Hematopoietic multipotent progenitor cell (in vitro differentiated cells): ENCODE measurements at places on chromosomes 1 and 21. TPM values are rescaled to one million over a fixed set of nuclear protein-coding genes. Genes with fewer than 3 reads are reported as not detected.

GRCh38 chr21:41802684-41803083, 35.8 kb upstream of the RIPK4 start:
- DNase-seq, result no peak

DNA sequence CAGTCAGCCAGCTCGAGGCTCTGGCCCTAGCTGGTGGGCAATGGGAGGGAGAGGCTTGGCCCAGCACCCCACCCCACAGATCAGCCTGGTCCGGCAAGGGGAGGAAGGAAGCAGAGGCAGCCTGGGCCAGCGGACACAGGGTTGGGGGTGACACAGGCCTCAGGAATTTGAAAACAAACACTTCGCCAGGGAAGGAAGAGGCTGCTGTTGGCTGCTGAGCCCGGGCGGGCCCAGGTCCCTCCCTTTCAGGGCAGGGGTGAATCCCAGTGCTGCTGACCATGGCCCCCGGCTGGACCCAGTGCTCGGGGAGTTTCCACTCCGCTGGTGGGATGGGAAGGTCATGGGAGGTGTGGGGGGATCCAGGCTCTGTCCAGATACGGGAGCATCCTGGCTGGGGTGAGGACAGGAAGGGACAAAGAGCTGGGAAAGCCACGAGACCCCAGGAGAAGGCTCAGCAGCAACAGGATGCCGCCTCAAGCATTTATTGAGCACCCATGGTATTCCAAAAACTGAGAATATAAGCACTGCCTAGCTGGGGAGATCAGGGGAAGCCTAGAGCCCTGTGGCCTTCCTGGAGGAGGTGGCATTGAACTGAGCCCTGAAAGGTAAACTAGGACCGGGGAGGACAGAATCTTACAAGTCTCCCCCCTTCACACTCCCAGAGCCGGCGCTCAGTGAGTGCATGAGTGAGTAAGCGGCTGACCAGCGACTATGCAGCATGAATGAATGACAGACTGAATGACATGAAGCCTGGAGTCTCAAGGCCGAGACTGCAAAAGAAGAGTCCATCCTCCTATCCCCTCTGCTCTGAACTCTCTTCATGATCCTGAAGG, 26.2 kb upstream of the EPHA2 start:
- DNase-seq, result no peak

DNA sequence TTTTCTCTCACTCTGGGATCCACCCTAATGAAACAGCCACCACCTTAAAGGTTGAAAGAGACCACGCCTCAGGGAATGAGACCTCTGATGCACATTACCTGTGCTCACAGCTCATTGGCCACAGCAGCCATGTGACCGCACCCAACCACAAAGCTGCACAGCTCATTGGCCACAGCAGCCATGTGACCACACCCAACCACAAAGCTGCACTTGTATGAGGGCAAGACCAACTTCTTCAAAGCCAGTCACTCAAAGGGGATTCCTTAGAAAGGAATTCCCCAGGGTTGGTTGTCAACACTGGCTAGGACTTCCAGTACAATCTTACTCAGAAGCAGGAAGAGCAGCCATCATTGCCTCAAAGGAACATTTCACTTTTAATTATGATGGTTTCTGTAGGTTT, 43.6 kb upstream of the PDE9A start:
- DNase-seq, result no peak

GRCh38 chr1:114238053-114238452, 84.4 kb upstream of the SYT6 start:
- DNase-seq, result no peak

The ARMH1 gene
- 339 TPM for total RNA-seq

The TRIM17 gene
- 0.27 TPM for total RNA-seq

DNA sequence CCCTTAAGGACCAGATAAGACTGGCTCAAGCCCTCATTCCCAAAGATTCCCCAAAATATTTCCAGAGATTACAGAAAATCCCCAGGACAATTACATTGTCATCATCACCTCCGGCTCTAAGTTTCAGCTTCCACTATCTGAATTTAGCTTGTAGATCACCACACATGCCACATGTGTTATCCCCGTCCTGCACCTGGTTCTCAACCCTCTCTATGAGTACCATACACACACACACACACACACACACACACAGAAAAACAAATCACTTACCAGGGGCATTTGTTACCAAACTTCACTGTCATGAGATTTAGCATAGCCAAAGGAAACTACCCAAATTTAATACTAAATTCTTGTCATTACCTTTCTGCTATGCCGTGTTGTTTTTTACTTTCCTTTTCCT, 15.4 kb upstream of the TSPAN1 start:
- no peak for DNase-seq
